Renal pelvis (tissue), 12 donors: ENCODE measurements at places on chromosomes 7 and 10.

DNA sequence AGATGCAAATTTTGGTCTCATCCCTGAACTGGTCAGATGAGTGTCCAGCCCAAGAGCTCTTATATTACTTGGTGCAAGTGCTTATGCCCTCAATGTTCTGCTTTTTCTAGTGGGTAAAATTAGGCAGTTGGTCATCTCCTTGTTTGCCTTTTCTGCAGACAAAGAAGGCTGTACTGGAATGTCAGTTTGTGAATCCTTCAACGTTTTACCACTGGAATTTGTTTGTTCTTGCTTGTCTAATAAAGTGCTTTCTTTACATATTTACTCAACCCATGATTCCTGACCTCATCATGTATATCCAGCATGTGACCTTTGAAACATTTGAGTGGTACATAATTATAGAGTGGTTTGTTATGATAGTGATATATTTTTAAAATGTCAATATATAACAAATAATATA lies 232.2 kb upstream of the TEX47 start:
- DNase-seq = no peak

DNA sequence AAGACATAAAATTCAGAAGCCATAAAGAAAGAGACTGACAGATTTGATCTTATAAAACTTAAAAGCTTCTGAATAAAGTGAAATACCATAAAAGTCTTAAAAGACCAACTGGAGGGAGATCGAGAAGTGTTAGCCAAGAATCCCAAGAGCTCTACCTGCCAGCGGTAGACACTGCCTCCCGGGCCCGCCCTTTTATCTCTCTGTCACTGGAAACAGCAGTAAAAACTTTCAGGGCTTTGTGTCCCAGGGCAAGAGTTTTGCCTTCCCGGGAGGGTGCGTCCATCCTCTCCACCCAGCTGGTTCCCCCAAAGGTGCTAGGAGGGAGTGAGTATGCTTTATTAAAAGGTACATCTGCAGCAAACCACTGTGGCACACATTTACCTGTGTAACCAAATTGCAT lies 5.8 kb downstream of the PLA2G12B start:
- no peak for DNase-seq

DNA sequence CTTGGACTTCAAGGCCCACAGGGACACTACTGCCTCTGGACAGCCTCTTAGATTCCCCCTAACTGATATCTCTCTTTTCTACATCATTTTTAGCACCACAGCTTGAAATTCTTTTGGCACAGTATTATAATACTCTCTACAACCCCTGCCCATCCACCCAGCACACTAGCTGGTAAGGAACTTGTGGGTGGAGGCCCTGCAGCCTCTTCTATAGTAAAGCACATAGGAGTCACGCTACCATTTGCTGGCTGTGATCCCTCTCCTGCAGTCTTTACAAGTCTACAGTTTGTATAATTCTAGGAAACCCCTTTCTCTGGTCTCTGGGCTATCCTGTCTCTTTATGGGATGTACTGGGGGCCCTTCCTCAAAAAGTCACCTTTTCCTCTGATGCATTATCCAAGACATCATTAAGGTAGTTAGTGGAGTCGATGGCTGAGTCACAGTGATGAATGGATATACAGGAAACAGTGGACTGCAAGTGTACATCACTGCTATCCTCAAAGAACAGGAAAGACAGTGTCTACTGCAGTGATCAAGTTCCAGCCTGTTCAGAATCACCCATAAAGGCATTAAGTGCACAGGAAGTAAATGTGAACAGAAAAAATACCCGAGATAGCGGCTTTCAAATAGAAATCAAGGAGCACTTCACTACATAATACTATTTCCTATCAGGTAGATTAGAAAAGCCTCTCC lies 54.4 kb downstream of the STK17A start:
- DNase-seq = no peak

- no peak for DNase-seq
Observed at GRCh38 chr10:48400129-48400849, 93.8 kb downstream of the MAPK8 start.

DNA sequence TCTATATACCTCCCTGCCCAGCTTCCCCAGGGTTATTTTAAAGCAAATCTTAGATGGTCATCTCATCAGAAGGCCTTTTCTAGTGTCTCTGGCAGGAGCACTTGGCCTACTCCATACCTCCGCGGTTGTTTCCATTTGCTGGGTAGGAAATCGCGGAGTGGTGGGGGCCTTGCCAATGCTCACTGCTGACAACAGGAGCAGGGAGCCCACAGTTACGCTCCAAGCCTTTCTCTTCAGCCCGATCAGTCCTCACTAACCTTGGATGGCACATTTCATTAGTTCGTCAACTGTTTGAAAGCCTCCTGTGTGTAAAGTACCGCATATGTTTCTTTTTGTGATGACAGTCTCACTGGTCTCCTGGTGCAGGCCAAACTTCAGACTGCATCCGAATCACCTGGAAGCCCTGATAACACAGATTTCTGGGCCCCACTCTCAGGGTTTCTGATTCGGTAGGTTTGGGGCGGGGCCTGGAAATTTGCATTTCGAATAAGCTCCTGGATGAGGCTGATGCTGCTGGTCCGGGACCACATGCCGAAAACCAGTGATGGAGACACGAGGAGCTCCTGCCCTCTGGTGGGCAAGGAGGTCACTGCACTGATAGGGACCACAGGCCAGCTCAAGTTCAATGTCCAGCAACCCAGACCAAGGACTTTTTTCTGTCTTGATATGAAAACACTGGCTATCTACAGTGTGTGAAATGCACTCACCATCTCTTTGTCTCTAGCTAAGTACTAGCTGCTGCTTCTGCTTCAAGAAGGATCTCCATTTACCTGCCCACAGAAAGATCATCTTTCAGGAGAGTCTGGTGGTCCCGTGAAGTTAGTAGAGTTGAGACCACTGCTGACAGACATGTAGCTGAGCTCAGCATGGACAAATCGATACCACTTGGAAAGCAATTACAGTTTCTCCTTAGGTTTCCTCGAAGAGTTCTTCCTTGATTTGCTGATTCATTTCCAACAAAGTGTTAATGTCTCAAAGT lies 14.0 kb downstream of the LRGUK start:
- peak; percentile 34 for DNase-seq

- DNase-seq = peak; percentile 81
Observed at GRCh38 chr10:93288679-93289634, 193.2 kb downstream of the MYOF start.

DNA sequence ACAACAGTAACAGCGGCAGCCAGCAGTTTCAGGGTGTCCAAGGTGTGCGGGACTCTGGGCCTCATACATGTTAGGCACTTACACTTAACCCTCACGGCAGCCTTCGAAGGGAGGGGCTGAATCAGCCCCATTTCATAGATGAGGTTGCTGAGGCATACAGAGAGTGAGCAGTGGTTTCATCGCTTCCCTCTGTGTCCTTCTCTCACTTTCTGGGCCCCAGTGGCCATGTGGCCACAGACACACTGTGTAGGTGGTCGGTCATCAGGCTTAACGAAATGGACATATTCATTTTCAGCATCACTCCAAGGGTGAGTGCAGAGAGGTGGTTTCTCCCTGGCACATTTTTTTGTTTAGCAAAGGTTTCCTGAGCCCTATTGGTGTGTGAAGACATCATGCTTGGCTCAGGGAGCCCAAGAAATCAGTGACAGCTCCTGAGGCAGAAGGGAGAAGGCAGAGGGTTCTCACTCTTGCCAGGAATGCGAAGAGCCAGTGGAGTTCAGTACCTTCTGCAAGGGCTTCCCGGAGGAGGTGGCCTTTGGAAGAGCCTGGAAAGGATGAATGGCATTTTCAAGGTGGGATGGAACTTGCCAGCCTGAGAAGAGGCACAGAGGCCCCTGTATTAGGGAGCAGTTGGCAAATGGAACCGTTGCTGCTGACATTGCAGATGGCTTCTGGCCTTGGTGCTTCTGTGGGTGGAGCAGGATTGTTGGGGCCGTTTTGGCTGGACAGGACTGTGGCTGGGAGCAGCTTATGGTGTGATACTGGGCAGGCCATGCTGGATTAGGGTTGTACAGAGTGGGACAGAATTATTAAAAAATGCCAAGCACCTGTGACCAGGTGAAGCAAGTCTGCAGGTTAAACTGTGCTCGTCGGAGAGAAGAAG lies 61.7 kb upstream of the PPIF start:
- no peak for DNase-seq

GRCh38 chr10:70007116-70007820 lies 45.4 kb upstream of the MACROH2A2 start:
- no peak for DNase-seq

- DNase-seq = peak; percentile 30
Observed at GRCh38 chr10:97780841-97781617, 9.2 kb upstream of the SFRP5 start.
